Fibroblast of skin of right quadriceps (primary cell): ENCODE measurements at places on chromosomes 12 and 14.

GRCh38 chr12:2323532-2324255, 270.9 kb downstream of the CACNA1C start:
- no peak for DNase-seq

- DNase-seq: no peak
Observed at GRCh38 chr12:115495300-115495699, 782.2 kb downstream of the MED13L start.

- DNase-seq: no peak
Observed at GRCh38 chr14:87686746-87687145, 306.2 kb downstream of the GALC start.

DNA sequence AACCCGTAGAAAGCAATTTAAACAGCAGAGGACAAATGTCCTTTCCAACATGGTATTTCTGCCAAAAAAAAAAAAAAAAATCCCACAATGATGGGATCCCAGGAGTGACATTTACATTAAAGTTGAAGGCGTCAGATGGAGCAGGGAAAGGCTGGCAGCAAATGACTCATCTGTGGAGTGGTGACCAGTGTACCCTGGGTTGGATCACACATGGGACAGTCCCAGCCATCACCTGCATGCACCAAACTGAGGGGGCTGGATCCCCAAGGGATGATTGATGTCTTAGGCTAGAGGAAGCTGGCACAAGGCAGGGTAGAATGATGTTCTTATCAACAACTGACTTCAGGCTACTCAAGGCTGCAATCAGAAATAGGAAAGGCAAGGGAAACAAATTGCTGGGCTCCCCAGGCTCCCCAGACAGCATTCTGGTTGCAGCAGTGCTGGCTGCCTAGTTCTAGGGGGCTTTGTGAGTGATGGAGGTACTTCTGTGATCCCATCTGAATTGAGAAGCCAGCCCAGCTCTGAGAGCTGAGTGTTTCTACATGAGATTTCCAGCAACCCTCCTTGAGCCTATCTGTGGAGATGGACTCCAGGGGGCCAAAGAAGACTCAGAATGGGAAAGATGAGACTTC, 117.9 kb downstream of the DPF3 start:
- DNase-seq: no peak

- DNase-seq: peak; percentile 38
Observed at GRCh38 chr12:6180268-6181051, 19.7 kb upstream of the CD9 start.

- no peak for DNase-seq
Observed at GRCh38 chr12:40015345-40015744, 90.5 kb downstream of the SLC2A13 start.

DNA sequence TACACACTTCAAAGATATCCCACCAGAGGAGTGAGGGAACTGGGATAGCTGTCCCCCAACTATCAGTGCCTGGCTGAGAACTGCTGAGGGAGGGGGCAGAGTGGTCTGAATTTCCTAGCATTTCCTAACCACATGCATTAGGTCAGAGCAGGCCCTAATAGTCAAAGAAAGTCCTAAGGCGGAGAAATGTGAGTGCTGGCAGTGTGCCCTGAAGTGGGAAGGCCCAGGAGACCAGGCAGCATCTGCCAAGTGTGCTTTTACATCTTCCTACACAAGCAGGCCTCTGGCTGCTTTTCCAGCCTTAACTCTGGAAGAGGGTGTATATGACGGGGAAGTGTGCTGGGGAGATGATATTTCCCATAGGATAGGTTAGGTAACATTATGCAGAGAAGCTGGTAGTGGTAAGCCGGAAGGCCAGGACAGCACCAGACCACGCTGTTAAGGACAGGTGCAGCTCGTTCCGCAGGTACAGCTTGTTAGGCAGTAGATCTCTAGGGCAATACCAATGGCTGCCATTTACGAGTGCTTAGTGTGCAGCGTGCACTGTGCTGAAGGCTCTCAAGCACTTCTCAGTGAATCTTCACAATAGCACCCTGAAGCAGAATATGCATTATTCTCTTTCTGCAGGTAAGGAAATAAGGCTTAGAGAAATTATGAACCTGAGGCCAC, 9.1 kb upstream of the CCDC198 start:
- DNase-seq: peak; percentile 52

GRCh38 chr12:117587631-117588287, 226.3 kb upstream of the NOS1 start:
- DNase-seq: peak; percentile 32

- no peak for DNase-seq
Observed at GRCh38 chr12:104152685-104153241, 14.8 kb upstream of the NFYB start.

GRCh38 chr12:27732281-27732680, 21.6 kb downstream of the MRPS35 start:
- no peak for DNase-seq

- peak; percentile 9 for DNase-seq
Observed at GRCh38 chr12:38956337-38956736, 50.9 kb upstream of the CPNE8 start.

GRCh38 chr14:22715186-22715812, 51.2 kb upstream of the OXA1L start:
- no peak for DNase-seq

DNA sequence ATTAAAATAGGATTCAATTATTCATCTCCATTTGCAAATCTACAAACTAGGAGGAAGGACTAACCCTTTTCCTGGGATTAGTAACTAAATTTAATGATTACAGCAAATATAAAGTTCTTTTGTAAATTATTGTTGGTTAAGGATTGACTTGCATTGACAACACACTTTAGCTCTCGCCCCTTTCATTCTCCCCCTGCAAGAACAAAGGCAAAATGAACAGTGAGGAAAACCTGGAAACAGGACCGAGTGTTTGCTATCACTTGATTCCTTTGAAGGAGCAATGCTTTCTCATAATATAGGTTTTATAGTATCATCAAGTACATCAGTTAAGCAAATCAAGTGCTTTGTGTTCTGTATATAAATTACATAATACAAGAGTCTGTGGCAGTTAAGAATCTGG, 7.4 kb upstream of the COX16 start:
- DNase-seq: no peak

DNA sequence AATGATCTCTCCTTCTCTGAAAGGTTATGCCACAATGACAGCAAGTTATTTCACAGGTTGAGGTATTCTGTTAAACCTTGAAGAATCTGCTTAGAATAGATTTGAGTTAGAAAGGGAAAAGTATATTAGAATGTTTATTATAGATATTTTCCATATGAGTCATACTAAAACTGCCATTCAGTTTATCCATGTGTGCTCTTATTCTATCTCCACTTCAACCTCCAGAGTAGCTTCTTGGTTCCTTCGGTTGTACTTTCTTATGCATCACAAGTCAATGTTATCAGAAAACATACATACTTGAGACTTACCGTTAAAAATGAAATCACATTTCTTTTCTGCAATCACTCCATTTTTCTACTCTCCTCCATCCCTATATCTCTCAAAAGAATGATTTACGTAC, 197.7 kb downstream of the BCAT1 start:
- peak; percentile 9 for DNase-seq

- DNase-seq: peak; percentile 88
Observed at GRCh38 chr12:50589650-50590435, 85.1 kb downstream of the DIP2B start.

- DNase-seq: peak; percentile 51
Observed at GRCh38 chr14:21408147-21408546, 24.3 kb upstream of the SUPT16H start.

DNA sequence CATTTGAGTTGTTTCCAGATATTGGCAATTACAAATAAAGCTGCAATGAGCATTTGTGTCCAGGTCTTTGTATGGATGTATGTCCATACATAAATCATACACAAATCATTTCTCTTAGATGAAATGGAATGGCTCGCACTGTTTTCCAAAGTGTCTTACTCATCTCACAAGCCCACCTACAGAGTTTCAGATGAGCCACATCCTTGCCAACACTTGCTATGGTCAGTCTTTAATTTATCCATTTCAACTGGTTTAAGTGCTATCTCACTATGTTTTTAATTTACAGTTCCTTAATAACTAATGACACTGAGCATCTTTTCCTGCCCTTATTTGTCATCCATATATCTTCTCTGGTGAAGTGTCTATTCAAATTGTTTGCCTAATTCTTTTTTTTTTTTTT, 132.9 kb upstream of the DIO3 start:
- DNase-seq: no peak

DNA sequence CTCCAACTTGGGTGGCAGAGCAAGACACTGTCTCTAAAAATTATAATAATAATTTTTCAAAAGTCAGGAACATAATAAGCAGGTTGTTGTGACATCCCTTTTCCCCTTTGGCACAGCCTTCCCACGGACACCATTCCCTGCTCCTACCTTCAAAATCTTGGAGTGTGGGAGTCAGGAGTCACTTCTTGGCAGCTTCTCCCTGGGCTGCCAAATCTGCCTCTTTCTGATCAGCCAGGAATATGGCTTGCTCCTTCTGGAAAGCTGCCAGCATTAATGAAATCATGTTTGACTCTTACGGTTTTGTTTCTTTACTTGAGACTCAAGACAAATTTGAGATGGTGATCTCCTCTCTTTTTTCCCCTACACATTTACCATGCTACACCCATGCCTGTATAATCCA, 391.4 kb upstream of the SYT1 start:
- peak; percentile 27 for DNase-seq

DNA sequence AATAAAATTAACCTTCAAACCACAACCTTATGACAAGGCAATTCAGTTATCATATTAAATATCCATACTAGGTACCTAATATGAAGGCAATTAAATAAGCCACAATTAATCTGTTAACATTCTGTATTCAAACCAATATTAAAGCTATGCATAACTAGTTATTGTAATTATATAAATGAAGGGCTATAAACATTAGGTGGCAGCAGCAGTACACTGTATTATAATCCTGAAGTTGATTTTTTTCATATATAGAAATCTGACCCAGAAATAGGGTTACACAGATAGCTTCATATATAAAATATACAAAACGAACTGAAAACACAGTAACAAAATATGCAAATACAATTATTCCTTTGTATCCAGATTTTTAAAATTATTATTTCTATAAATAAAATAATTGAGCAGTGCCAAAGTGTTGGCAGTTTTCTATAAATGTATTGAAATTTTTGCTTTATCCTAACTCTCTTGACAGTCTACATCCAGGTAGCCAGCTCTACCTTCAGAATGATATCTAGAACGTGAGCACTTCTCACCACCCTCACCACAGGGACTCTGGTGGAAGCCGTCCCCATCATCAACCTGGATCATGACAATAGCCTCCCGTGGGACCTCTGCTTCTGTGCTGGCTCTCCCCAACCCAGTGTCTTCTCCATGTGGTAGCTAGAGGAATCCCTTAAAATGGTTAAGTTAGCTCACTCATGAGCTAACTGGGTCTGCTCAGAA, 136.2 kb downstream of the MED13L start:
- DNase-seq: no peak

DNA sequence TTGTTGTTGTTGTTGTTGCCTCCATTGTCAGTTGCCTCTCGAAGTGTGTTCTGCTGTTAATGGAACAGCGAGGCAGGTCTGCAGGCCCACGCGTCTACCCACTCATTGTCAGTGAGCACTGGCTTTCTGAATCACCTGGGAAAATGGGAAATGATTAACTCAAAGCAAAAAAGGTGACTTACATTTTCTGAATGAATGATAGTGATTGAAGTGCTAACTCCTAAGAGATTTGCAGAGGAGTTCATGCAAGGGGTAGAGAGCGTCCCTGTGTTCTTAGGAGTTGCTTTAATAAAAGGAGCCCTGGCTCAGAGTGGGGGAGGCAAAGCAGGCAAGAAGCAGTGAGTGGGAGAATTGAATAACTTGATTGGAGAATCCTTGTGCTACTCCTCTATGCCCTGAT, 177.6 kb downstream of the CAND1 start:
- DNase-seq: no peak

- peak; percentile 66 for DNase-seq
Observed at GRCh38 chr12:68538726-68539614, 71.7 kb upstream of the RAP1B start.

DNA sequence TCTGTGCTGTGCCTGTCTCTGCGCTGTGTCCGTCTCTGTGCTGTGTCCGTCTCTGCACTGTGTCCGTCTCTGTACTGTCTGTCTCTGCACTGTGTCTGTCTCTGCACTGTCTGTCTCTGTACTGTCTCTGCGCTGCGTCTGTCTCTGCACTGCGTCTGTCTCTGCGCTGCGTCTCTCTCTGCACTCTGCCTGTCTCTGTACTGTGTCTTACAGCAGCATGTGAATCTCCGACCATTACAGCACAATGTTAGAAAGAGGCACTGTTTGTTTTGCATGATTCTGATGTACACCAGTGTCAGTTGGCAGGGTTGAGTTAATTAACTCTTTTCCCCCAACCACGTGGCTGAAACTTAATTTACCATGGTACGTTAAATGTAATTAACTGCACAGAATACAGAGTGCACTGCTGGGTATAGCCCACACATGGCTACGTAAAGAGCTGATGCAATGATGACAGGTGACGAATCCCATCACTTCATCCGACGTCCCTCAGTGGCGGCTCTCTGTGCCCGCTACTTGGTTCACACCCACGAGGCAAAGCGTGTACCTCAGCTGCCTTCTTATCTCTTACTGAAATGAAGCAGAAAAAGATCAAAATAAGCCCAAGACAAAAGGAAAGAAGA, 127.7 kb upstream of the SFSWAP start:
- DNase-seq: no peak

GRCh38 chr14:89486505-89486904, 69.5 kb upstream of the FOXN3 start:
- DNase-seq: no peak

- DNase-seq: no peak
Observed at GRCh38 chr14:74538411-74539391, 45.1 kb downstream of the ISCA2 start.

DNA sequence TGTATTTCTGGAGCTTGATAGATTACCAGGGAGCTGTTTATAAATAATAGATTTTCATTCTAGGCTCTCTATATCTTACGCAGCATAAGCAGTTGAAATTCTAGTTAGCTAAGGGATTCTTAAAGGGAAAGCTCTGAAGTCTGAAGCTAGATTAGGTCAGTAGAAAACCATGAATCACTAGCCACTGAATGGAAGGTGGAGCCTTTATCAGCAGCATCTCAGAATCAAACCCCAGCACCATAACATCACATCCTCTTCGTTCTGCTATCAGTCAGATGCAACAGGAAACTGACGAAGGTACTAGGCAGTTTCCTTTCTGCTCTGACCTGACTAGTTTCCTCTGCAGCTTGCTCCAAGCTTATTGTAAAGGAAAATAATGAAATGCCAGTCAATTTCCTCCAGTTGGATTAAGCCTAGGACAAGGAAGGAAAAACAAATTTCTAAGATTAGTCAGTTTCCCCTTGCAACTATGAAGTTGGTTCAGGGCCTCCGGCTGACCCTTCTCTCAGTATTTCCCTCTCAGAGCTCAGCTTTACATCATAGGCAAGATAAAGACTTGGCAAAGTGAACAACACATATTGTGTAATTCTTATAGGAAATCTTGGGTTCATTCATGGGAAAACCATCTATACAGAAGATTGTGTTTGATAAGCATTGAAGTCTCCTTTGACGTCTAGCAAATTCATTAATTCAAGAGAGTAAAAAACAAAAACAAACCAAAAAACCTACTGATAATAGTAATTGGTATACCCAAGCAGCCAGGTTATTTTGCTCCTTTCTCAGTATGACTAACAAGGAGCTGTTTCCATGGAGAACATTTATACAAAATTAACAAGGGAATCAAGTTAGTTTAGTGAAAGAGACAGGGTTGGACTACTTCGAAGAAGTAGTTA, 43.4 kb upstream of the CFAP54 start:
- DNase-seq: peak; percentile 91

GRCh38 chr12:121050725-121051124, 11.7 kb upstream of the OASL start:
- DNase-seq: no peak

GRCh38 chr12:78338054-78338785, 507.5 kb downstream of the NAV3 start:
- no peak for DNase-seq

- peak; percentile 44 for DNase-seq
Observed at GRCh38 chr12:93403988-93404803, 26.5 kb downstream of the NUDT4 start.
